ENCODE measurements at places on chromosomes 4 and X.

- DNase-seq = no peak
Observed at GRCh38 chr4:40193016-40193571, 3.7 kb upstream of the RHOH start.

- no peak for DNase-seq
Observed at GRCh38 chrX:44828008-44828605, 15.7 kb upstream of the DUSP21 start.

DNA sequence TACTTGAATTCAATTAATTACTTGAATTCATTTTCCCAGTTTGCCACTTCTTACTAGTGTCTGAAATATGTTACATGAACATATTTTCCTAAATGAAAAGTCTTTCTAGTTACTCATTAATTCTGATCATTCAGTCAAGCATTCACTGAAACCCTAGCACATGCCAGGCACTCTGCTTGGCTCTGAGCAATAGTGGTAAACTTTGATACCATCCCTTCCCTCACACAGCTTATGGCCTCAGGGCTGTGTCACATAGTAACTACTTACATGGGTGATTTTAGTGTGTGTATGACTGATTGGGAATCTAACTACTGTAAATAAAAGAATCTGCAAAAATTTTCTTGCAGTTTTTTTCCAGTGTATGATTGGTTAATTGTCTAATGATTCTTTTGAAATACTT, 32.7 kb downstream of the METAP1 start:
- DNase-seq = no peak

- no peak for DNase-seq
Observed at GRCh38 chrX:81195712-81196111, 6.0 kb downstream of the HMGN5 start.

- DNase-seq = no peak
Observed at GRCh38 chr4:80185787-80186548, 11.3 kb upstream of the PRDM8 start.

DNA sequence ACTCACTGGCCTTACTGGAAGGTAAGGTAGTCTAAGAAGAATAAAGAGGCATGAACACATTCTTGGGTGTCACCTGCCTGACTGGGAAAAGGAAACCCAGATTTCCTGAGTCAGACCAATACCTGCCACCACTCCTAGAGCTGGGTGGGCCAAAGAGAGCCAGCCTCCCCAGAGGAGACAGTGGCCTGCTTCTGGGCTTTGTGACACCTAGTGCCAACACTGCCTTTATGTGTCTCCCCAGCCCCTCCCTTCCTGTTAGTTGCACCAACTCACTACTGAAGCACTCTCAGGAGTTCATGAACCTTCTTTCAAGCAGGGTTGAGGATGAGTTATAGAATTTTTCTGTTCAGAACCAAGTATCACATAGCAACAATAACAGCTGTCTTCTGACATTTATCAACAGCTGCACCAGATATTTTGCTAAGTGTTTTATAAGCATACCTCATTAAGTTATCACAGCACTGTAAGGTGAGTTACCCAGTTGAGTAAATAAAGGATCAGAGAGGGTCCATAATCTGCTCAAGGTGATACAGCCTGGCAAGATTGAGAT, 77.6 kb upstream of the ETNPPL start:
- DNase-seq = no peak

GRCh38 chr4:168711197-168712140, 214.6 kb downstream of the PALLD start:
- no peak for DNase-seq

All from NCI-H1930 (cell line).